ENCODE measurements at places on chromosomes 3 and 15. TPM values are rescaled to one million over a fixed set of nuclear protein-coding genes. Genes with fewer than 3 reads are reported as not detected.
A peak's percentile ranks its signal among the peaks of the same experiment; 100 is the strongest.

GRCh38 chr3:46082849-46083248 lies 55.6 kb upstream of the XCR1 start:
- DNase-seq = no peak

GRCh38 chr3:31573036-31573779 lies 40.5 kb downstream of the STT3B start:
- no peak for DNase-seq

GRCh38 chr15:51883271-51883837 lies 53.9 kb downstream of the TMOD3 start:
- DNase-seq = no peak

GRCh38 chr15:55334997-55335396 lies 16.0 kb downstream of the PIGB start:
- DNase-seq = no peak

DNA sequence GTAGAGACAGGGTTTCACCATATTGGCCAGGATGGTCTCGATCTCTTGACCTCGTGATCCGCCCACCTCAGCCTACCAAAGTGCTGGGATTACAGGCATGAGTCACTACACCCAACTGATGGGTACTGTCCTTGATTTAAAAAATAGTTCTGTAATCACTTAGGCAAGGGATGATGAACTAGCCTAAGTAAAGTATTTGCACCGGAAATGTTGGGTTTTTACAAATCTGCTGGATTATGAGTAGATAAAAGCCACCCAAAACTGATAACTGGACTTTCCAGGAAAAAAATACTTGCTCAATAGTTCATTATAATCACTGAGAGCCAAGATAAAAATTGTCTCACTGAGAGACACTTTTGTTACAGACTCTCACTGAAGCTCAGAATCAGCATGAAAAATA lies 218.0 kb downstream of the WNT5A start:
- no peak for DNase-seq

DNA sequence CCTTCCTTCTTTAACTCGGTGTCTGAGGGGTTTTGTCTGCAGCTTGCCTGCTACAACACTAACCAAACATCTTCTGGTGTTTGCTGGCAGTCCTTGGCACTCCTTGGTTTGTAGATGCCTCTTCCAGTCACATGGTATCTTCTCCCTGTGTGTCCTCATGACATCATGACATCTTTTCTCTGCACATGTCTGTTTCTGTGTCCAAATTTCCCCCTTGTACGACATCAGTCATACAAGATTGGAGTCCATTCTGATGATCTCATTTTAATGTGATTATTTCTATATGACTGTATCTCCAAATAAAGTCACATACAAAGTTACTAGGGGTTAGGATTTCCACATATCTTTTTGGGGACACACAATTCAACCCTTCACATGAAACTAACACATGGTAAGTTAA lies 152.3 kb upstream of the LRRN1 start:
- no peak for DNase-seq

- DNase-seq = no peak
These were observed 7.2 kb downstream of the ITIH3 start for GRCh38 chr3:52801839-52802238.

- peak; percentile 5 for DNase-seq
These were observed 84.3 kb downstream of the TNIK start for GRCh38 chr3:171375666-171376595.

DNA sequence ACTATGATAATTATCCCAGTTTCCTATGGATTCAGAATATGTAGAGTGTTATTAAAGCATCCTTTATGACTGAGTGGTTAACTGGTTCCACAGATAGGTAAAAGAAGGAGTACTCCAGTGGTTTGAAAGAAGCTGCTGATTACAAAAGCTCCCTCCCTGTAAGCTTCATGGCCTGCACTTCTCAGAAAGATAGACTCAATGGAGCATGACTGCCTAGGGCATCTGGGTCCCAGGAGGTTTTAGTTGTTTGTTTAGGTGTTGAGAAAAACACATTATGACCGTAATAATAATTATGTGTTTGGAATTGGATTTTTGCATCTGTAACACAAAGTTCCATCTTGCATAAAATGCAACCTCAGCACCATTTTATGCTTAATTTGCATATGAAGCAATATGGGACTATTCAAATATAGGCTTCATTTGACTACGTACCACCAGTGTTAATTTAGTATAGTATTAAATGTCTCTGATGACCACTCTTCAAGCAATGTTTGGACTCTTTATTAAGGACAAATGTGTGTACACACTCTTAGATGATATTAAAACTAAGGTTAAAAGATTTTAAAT lies 121.1 kb downstream of the ROBO2 start:
- DNase-seq = no peak

DNA sequence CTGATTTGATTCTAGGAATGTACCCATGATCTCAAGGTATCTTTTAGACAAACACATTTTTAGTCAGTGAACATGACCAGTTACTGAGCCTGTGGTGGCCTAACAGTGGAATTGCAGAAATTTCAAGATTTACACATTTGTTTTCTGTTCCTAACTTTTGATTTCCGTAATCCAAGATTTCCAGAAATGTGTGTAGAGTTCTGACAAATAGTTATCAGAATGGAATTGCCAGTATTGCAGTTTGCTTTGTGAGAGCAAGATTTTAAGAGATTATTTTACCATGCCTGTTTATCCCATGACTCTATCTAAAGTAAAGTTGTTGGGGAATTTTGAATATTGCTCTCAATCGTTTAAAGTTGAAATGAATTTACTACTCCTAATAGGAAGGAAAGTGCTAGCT lies 11.7 kb upstream of the UTS2B start:
- no peak for DNase-seq

DNA sequence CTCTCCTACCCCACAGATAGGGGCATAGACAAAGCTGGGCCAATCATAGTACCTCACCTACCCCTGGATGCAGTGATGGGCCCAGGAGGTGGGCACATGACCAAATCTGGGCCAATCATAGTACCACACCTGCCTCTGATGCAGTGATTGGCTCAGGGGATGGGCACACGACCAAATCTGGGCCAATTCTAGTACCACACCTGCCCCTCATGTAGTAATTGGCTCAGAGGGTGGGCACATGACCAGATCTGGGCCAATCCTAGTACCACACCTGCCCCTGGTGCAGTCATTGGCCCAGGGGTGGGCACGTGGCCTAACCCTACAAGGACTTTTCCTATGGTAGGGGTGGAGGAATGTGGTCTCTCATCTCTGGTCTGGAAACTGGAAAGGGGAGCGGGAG lies 56.9 kb upstream of the MEF2A start:
- no peak for DNase-seq

DNA sequence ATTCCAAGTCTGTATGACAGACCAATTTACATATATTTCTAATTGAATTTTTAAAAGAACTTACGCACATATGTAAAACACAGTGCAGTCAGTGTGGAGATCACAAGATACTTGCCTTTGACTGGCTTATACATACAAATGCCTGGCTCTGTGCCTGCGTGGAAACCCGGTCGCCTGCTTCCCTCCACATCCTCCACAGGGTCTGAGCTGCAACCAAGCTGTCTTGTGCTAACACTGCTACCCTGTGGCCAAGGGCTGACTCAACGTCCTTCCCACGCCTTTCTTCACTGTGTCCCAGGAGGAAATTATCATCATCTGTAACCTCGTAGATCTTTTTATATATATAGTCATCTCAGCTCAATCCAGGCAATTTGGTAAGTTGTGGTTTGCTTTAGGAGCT lies 117.0 kb downstream of the WNT7A start:
- no peak for DNase-seq

DNA sequence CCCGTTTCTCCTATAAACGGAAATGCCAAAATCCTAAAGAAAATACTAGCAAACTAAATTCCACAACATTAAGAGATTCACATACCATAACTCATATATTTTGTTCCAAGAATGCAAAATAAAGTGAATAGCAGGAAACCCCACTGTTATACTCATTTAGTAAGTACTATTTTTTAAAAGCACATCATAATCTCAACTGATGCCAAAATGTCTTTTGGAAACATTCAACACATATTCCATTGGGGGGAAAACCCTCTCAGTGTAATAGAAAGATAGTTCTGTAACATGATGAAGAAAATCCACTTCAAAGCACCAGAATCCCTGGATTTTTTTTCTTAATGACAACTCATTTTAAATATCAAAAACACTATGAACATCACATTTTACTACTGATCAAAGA lies 93.0 kb upstream of the EIF1B start:
- DNase-seq = no peak

DNA sequence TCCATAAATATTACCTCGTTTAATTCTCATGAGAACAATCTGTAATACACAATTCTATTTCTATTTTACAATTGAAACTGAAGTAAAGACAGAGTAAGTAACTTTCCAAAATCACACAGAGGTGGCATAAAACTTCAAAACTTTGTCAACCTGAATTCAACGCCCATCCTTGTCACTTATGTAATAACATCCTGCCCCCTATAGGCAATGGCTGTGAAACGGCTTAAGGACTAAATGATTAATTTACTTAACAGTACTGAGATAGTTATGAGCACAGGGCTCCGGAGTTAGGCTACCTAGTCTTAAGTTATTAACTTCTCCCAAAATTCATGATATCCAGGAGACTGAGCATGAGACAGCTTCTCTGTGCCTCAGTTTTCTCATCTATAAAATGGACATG lies 293.1 kb upstream of the CHRM5 start:
- DNase-seq = peak; percentile 7

Gene ZNF717
- 8.4 TPM for total RNA-seq

Gene SERPINI1
- total RNA-seq = 8.5 TPM

Gene CYP1A1
- total RNA-seq = 0.09 TPM

Gene TLE3
- total RNA-seq = 23.4 TPM

Gene PODXL2
- total RNA-seq = 4.3 TPM

Gene RARB
- 1.7 TPM for total RNA-seq

Gene IL20RB
- 0.94 TPM for total RNA-seq

Gene RTP4
- total RNA-seq = 9.3 TPM
